Forelimb muscle (tissue), 1 donor: ENCODE measurements at places on chromosomes 7 and 10.

DNA sequence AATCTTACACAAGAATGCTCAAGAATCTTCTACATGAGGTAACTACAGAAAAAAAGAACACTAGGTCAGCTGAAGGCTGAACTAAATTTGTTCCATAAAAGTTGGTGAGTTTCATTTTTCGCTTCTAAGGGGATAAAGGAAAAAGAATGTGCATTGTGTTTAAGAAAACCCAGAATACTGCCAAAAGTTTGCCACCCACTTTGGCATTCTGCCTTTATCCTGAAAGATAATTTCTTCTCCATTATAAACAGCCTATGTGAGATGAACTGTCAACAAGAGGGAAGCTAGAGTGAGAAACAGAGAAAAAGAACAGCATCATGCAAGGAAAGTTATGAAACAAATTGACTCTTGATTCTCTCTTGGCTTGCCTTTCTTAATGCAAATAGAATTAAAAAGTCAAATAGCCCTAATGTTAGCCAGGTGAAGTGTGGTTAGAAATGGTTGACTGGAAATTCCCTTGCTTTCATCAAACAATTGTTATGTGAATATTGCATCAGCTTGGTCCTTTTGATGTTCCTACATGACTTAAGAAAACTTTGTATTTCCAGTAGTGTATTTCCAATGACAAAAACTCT lies 25.8 kb downstream of the STEAP1 start:
- DNase-seq = no peak

GRCh38 chr7:112790586-112791003 lies 402 bp upstream of the TMEM168 start:
- DNase-seq = no peak

DNA sequence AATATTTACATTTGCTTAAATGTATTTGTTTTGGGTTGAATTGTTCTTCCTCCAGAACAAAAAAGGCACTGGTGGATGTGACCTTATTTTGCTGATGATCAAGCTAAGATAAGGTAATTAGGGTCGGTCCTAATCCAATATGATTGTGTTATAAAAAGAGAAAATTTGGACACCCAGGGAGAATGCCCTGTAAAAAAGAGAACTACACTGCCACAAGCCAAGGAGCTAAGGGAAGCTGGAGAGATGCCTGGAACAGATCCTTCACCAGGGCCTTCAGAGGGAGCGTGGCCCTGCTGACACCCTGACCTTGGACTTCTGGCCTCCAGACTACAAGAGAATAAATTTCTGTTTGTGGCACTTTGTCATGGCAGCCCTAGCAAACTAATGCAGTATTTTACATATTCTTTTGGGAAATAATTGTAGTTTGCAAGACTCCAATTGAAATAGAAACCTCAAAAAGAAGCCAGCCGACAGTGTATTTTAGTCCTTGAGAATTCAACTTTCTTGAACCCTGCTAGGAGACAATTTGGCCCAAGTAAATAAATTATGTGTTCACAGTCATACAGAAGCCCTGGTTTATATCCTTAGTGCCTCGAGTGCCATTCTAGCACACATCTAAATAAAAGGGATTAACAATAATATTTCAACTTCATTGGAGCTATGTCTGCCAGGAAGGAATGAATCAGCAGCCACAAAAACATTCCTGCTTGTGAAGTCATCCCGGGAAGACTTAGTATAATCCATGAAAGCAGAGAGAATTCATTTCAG lies 164.6 kb downstream of the PKD1L1 start:
- peak; percentile 87 for DNase-seq

DNA sequence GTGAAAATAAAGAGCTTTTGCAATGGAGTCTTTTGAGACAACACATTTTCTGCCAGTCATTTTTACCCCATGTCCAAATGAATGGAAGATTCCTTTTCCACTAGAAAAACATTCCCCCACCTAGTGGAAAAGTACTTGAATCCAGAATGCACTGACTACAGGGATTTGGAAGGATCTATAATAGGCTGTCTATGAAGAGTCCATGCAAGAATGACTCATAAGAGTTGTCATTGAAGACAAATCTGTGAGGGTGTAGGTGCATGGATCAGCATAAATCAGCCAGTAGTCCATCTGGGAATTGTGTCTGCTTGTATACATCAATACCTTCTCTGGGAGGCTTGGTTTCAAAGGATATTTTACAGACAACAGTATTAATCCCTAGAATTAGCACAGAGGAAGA lies 32.5 kb upstream of the TRUB1 start:
- no peak for DNase-seq

DNA sequence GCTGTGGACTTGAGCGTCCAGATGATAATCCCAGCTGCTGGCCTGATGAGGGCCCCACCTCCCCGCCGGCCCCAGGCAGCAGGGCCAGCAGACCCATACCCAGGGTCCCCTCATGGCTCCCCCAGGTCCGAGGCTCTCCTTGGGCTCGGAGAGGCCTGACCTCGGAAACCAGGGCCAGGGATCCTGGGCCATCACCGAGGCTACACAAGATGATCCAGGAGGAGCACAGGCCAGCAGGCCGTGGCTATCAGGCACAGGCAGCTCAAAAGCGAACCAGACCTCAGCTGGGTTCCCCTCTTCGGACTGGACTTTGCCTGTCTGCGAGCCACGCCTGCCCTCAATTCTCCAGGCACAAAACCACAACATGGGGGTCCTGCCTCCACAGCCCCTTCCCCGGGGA lies 17.4 kb downstream of the PDGFA start:
- no peak for DNase-seq

DNA sequence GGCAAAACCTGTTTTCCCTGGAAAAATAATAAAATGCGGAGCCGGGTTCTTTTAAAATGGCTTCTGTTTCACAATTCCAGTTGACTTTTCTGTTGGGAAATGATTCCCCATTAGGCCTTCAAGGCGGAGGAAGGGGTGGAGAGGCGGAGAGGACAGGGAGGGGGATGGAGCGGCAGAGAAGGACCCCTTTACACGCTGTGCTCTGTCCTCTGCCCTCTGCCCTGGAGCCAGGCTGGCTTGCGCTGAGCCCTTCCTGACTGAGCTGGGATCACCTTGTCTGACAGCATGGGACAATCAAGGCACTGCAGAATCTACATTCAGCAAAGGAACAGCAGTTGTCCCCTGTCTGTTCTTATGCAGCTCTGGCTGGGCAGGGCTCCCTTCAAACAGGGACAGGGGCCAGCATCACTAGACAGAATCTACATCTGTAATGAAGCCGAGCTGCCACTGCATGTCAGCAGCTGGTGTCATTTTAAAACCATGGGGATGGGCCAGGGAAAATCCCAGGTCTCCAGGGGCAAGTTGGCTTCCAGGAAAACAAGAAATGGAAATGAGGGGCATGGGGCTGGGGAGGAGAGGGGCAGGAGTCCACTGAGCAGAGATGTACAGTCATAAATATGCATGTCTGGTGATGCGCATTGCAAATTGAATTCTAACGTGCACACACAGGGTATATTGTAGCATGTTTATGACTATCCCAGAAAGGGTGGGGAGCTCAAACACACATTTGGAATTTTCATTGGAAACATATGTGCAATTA lies 120.0 kb downstream of the MKX start:
- DNase-seq = no peak

DNA sequence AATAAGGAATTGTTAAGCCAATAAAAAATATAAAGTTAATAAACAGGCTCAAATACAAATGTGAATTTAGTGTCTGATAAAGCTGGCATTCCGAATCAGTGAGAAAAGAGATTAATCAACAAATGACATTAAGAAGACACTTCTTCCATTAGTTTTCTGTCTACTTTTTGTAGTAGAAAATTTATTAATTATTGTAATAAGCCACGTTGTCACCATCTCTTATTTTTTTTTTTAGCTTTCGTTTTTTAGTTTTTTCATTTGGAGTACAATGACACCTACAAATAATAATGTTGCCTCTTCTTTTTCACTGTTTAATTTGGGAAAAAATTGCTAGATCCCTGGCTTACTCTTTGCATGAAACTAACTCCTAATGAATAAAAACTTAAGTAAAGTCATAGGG lies 46.8 kb upstream of the STEAP1B start:
- no peak for DNase-seq

GRCh38 chr10:79385392-79385795 lies 38.1 kb downstream of the PPIF start:
- DNase-seq = no peak

DNA sequence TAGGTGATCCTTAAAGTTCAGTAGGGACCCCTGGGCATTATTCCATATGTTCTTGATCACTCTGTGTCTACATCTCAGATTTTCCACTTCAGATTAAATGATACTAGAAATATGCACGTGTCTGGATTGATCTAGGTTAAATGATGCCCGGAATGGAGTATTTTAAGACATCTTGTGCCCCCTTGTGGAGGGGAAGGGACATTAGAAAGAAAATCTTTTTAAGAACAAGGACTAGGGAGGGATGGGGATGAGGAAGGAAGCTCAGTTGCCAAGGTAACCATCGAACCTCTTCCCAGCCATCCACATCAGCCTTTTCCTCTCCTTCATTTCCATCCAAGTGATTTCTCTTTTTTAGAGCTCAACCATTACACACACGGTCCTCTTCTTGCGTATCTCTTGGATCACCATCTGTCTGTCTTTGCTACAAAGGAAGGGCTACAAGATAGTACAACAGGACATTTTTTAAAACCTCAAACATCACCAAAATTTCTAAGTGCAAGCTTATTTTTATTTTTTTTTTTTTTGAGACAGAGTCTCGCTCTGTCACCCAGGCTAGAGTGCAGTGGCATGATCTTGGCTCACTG lies 40.5 kb downstream of the PRSS2 start:
- no peak for DNase-seq

- DNase-seq = no peak
Observed at GRCh38 chr7:26948617-26949118, 84.3 kb upstream of the SKAP2 start.

DNA sequence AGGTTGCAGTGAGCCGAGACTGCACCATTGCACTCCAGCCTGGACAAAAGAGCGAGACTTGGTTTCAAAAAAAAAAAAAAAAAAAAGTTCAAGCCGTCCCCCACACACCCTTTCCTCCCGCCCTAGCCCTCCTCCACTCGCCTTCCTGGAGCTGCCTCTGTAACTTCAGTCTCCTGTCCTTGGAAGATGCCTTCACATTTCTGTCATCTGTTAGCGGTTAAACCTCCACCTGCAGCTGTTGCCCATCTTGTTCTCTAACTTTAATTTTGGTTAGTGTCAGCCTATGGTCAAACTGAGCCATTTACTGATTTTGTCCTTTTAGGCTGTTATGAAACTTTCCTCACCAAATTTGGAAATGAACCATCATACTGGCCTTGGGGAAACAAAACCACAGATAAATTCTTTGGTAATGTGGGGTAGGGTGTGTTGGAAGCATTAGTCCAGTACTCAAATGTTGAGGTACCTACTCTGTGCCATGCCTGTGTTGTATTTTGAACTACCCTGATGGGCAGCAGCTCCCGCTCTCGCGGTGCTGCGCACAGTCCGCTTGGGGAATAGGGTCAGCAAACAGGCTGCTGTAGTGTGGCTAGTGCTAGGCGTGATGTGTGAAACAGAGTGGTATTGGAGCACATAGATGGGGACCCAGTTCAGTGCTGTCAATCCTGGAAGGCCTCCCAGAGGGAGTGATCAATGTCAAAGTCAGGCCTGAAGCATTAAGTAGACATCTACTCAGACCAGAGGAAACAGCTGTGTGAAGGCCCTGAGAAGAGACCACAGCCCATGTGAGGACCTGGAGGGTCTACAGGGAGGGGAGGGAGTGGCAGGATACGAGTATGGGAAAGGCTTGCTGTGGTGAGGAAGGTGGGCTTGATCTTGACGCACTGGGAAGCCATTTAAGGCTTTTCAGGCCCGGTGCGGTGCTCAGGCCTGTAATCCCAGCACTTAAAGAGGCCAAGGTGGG lies 26.9 kb downstream of the SFXN4 start:
- no peak for DNase-seq

GRCh38 chr10:75708060-75708459 lies 276.6 kb downstream of the LRMDA start:
- no peak for DNase-seq

DNA sequence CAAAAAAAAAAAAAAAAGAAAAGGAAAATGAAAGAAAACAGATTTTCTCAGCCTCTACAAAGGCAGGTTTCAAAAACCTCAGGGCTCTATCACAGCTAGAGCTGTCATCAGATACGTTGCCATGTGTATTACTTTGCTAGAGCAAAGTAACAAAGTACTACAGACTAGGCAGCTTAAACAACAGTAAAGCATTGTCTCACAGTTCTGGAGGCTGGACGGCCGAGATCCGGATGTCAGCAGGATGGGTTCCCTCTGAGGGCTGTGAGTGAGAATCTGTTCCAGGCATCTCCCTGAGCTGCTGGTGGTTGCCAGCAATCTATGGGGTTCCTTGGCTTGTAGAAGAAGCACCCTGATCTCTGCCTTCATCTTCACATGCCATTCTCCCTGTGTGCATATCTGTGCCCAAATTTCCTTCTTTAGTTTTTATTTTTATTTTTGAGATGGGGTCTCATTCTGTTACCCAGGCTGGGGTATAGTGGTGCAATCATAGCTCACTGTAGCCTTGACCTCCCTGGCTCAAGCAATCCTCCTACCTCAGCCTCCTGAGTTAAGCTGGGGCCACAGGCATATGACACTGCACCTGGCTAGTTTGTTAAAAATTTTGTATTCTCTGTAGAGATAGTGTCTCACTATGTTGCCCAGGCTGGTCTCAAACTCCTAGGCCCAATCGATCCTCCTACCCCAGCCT lies 48.9 kb upstream of the KDM7A start:
- DNase-seq = no peak

DNA sequence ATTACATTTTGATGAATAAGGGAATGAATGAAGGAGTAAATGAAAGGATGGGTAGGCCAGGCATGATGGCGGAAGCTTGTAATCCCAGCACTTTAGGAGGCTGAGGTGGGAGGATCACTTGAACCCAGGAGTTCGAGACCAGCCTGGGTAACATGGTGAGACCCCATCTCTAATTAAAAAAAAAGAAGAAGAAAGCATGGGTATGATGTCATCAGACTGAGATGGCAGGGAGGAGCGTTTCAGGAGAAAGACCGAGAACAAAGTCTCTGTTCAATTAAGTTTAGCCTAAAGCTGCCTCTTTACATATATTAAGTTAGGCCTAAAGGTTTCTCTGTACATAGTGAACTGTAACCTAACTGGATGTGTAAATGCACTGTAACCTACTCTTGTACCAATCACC lies 42.2 kb upstream of the SMNDC1 start:
- DNase-seq = no peak

- no peak for DNase-seq
Observed at GRCh38 chr7:34931739-34932138, 105.5 kb downstream of the DPY19L1 start.

DNA sequence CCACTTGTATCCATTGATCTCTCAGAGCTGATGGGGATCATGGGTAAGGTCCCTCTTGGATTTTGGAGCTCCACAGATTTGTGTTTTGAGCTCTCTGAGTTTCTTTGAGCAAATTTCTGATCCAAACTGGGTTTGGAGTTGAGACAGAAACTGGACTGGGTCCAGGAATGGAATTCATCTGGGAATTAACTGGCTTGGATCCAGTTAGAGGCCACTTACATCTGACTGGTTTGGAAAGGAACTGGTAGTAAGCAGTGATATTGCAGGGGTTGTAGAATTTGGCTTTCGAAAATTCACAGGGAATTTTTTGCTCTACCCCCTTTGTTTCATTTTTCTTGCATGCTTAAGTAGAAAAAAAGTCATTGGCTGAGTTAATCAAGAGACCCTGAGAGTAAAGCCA lies 245.6 kb downstream of the SEMA3D start:
- DNase-seq = no peak
